Testis (tissue), 5 donors: ENCODE measurements at places on chromosomes 1 and 21. TPM values are rescaled to one million over a fixed set of nuclear protein-coding genes. Genes with fewer than 3 reads are reported as not detected.

LYPD8 gene
- 0.91 TPM for polyA plus RNA-seq

RBM34 gene
- polyA plus RNA-seq = 61.9 TPM

CD5L gene
- 0.22 TPM for polyA plus RNA-seq

OR14K1 gene
- not detected for polyA plus RNA-seq

SPRR4 gene
- 9.5 TPM for polyA plus RNA-seq

MYCL gene
- polyA plus RNA-seq = 3.1 TPM

KCNJ6 gene
- polyA plus RNA-seq = 0.25 TPM

WRAP73 gene
- polyA plus RNA-seq = 32.5 TPM

LRRC38 gene
- 0.91 TPM for polyA plus RNA-seq

VPS45 gene
- polyA plus RNA-seq = 28.4 TPM

REN gene
- polyA plus RNA-seq = 2.2 TPM

PTPRC gene
- 10.8 TPM for polyA plus RNA-seq

GCSAML gene
- polyA plus RNA-seq = 8.4 TPM

FNDC5 gene
- polyA plus RNA-seq = 11.3 TPM

ATP1A2 gene
- polyA plus RNA-seq = 13.2 TPM

GPR52 gene
- polyA plus RNA-seq = not detected

KRTAP19-3 gene
- not detected for polyA plus RNA-seq

KCNJ15 gene
- polyA plus RNA-seq = 13.0 TPM

- peak; percentile 95 for DNase-seq
Observed at GRCh38 chr1:10210841-10211804, 753 bp downstream of the KIF1B start.

DNA sequence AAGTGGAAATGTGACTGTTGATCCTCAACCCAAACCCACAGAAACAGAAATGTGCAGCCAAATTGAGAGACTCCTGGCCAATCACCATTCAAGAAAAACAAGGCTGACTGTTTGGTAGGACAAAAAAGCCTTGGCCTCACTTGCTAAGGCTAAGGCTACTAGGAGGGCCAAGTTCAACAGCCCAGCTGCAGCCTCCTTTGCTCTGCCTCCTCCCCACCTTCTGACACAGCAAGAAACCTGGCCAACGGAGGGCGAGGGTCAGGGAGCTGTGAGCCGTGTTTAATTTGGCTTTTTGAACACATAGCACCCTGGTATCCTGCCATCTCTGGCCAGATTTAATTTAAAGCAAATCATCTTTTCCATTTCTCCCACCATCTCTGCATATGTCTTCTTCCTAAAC lies 165.8 kb upstream of the RAB4A start:
- no peak for DNase-seq

DNA sequence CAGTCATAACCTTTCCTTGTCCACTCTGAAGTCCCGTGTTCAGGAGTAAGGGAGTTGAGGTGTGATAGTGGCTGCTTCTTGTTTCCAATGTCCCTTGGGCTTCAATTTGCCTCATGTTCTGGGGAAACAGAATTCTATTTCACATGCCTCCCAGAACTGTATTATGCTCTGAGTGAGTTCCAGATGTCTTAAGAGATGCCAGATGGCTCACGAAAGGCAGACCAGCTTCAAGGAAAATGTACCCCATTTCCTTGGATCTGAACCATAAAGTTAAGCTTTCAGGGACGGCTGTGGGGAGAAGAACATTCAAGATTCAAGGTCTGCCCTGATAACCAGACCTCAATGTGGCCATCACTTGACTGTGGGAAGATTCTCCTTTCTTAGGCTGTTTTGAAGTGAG lies 42.4 kb downstream of the C1orf87 start:
- no peak for DNase-seq

GRCh38 chr21:14457762-14458161 lies 74.8 kb upstream of the HSPA13 start:
- no peak for DNase-seq

DNA sequence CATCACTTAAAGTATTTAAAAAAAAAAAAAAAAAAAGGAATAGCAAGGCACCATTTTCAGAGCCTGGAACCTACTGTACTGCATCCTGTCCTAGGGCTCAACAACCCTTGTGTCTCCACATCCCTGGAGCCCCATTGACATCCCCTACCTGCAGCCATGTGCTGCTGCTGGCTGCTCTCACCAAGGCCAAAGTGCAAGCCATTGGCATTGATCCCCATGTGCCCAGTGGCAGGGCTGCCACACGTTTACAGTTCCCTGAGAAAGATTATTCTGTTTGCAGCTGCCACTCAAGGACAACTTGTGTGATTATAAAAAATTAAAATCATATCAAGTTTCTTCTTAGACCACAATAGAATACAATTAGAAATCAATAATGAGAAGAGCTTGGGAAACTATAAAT lies 129.9 kb downstream of the LHX8 start:
- DNase-seq = no peak

DNA sequence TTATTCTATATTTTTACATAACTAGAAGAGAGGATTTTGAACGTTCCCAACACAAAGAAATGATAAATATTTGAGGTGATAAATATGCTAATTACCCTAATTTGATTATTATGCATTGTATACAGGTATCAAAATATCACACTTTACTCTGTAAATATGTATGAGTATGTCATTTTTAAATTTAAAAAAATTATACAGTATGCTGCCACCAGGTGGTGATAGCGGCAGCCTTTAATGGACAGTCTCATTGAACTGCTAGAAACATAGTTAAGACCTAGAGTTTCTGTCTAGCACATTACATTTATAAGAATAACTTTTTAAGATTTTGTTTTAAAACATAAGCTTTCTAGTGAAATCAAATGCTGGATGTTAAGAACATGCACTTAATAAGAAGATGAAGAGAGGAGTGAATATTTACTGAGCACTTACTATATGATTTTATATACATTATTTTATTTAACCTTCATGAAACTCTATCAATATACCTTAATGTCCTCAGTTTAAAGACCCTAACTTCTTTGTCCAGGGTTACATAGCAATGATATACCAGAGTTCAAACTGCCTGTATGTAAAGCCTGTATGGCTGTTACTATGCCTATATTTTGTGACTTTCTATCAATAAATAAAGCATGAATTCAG lies 207.1 kb downstream of the NUF2 start:
- DNase-seq = peak; percentile 33

DNA sequence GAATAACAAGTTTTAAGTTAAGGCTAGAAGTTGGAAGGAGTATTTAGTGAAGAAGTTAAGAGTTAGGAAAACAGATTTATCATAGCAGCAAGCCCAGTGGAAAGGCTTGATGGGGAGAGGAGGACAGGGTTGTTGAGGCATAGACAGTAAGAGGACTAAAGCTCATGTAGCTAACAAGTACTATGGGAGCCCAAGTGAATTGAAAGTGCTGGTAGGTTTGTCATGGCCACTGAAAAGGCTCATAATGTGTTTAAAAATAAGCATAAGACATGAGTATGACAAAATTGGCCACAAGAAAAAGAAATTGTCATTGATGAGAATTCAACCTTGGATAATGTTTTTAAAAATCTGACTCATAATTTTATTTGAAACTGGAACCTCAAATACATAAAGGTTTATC lies 49.2 kb upstream of the CRB1 start:
- DNase-seq = no peak

- DNase-seq = no peak
Observed at GRCh38 chr1:66320231-66320630, 213.7 kb upstream of the SGIP1 start.

- no peak for DNase-seq
Observed at GRCh38 chr1:226980565-226981385, 40.7 kb downstream of the COQ8A start.

- DNase-seq = no peak
Observed at GRCh38 chr1:170662561-170663403, 1.1 kb upstream of the PRRX1 start.

GRCh38 chr1:209248649-209249279 lies 334.8 kb upstream of the CAMK1G start:
- peak; percentile 85 for DNase-seq

GRCh38 chr1:248818505-248819374 lies 7.0 kb downstream of the SH3BP5L start:
- DNase-seq = no peak

- no peak for DNase-seq
Observed at GRCh38 chr1:223832637-223832943, 13.2 kb downstream of the TP53BP2 start.

- no peak for DNase-seq
Observed at GRCh38 chr1:110800079-110800478, 72.9 kb upstream of the CD53 start.

DNA sequence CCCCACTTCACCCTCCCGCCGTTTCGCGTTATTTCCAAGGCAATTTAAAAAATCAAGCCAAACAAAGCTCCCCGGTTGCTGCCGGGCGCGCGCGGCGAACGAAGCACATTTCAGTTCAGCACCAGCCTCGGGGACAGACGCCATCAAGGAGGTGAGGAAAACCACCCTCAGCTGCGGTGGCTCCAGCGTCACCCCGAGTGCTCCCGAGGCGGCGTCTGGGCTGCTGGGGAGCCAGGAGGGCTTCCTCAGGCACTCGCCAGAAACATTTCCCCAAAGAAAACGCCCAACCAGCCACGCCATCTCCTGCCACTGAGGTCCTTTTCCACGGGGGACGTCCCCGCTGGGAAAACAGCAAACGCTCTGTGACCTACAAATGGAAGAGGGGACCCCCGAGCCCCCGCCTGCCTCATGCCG lies 623 bp downstream of the GNG4 start:
- peak; percentile 59 for DNase-seq

- DNase-seq = no peak
Observed at GRCh38 chr1:97051823-97052222, 330.2 kb downstream of the PTBP2 start.

DNA sequence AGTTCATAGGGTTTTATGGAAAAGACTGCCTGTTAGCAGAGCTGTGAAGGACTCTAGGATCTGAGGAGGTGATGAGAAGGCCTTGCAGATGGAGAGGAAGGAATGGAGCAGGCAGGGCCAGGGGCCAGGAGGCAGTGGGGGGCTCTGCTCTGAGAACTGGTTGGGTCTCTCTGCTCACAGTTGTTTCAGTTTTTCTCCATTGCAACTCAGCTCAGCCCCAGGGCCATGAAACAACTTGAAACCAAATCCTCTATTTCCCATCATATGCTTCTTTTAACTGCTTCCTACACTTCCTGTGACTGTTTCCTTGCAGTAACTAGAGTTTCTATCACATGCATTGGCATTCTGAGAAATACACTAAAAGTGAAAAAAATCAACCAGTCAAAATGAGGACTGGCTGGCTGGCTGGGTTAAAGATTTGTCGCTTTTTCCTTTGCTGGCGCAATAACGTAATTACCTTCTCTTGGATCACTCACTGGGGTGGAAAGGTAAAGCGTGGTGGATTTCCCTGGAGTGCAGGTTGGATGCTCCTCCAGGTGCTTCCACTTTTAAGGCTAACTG lies 172.0 kb downstream of the CDC7 start:
- DNase-seq = no peak

DNA sequence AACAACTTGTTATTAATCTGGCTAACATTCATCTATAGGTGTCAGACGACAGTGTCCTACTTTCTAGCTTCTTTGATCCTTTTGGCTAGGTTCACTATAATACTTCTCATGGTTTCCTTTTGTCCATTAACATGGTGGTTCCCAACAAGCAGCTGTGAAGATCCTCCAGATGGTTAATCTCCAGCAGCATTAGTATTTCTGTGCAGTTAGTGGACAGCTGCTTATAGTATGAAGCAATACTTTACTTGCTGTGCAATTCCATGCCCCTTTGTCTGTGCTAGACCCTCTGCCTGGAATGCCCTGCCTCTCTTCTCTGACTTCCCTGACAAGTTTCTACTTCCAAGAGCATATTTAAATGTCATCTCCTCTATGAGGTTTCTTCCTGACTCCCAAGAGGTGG lies 41.7 kb upstream of the ARHGAP29 start:
- no peak for DNase-seq

GRCh38 chr1:118841521-118841920 lies 146.6 kb downstream of the TBX15 start:
- no peak for DNase-seq

GRCh38 chr1:36206323-36206858 lies 17.9 kb upstream of the THRAP3 start:
- no peak for DNase-seq

GRCh38 chr1:157198619-157199420 lies 60.6 kb upstream of the ETV3 start:
- DNase-seq = no peak

GRCh38 chr1:204733289-204733688 lies 47.8 kb upstream of the LRRN2 start:
- no peak for DNase-seq

GRCh38 chr1:107942814-107943213 lies 22.2 kb downstream of the VAV3 start:
- no peak for DNase-seq

DNA sequence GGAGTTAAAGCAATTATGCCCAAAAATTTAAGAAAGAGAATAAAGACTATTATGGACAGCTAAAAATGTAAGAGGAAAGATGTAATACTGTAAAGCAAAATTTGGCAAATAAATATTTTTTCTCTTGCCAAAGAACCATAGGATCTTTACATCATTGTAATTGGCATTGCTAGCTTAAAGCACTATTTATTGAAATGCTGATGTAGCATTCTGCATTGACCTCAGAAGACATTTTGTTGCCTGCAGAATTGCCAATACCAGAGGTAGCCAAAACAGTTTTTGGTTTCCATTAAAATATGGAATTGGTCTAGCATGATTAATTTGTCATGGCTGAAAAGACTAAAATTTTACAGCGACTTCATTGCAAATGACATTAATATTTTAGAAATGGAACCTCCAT lies 191.5 kb upstream of the CHODL start:
- DNase-seq = no peak

- DNase-seq = peak; percentile 77
Observed at GRCh38 chr1:211326528-211327345, at the start of gene TRAF5. TRAF5 (plus strand) TSS chr1:211326833; CDS start chr1:211353240, 26,407 bp downstream.

DNA sequence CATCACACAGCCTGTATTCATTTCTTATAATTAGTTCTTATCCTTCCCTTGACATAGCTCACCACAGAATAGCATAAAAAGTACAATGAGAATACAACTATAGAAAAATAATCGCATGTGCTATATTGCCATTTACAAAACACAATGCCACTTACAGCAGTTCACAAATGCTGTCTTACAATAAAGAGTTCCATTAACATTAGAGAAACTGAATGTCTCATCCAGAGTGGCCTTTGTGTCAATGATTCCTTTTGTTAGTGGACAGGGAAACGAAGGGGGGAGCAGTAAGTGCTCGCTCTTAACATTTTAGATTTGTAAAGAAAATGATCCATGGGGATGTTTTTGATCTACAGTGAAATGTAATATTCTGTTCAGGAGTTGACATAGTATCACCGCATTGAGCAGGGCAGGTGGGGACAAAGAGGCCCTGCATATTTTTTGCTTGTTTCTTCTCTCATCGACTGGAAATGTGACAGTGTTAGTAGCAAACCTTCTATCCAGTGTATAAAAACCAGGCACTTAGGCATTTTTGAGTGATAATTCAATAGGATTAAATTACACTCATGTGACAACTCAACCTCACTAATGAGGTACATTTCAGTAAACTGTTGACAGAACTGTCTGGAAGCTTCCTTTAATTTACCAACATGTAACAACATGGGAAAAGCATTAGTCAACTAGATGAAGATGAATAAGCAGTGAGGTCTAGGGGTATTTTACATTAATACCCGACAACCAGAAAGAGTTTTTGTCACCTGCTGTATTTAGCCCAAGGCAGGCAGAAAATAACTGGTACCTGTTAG lies 35.6 kb upstream of the RRP15 start:
- DNase-seq = no peak

GRCh38 chr1:63524201-63524600 lies 876 bp downstream of the EFCAB7 start:
- no peak for DNase-seq
